ENCODE measurements at places on chromosomes 16 and 17.
A peak's percentile ranks its signal among the peaks of the same experiment; 100 is the strongest.

DNA sequence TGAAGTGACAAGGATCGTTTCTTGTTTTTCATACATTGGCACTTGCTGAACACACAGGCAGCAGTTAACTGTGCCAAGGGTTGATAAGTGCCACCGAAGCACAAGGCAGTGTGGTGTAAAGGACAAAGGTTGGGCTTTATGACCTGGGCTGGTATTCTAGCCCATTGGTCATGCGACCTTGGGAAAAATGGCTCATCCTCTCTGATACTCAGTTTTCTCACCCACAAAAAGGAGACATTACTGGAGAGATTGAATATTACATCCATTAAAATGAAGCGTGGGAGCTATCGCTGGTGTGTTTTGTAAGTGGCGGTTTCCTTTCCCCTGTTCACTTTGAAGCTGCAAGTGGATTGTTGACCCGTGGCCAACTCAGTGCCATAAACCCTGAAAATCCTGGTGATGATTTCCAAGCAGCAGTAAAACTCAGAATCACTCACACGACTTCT lies 216.9 kb downstream of the HAPSTR1 start:
- DNase-seq = no peak

GRCh38 chr16:84996365-84996764 lies 15.0 kb downstream of the ZDHHC7 start:
- DNase-seq = no peak

DNA sequence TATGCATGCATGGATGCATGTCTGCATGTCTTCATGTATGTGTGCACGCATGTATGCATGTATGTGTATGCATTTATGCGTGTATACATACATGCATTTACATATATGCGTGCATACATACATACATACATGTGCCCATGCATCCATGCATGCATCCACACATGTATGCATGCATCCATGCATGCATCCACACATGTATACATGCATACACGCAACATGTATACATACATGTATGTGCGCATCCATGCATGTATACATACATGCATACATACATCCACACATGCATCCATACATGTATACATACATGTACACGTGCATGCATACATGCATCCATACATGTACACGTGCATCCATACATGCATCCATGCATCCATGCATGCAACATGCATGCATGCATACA lies 29.8 kb upstream of the DLX3 start:
- DNase-seq = no peak

DNA sequence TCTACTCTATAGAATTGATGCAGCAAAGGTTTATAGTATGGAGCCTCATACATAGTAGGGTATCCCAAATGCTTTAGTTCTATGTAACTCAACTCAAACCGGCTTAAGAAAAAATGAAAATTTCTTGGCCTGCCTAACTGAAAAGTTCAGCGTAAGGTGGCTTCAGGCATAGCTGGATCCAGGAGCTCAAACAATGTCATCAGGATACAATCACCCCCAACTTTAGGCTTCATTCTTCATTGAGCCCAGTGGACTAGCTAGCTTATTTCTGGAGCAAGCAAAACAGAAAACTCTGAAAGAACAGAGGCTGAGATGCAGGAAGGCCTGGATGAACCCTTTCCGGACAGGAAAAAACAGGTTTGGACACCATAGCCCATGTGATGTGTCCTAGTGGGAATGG lies 147.5 kb upstream of the HS3ST4 start:
- no peak for DNase-seq

DNA sequence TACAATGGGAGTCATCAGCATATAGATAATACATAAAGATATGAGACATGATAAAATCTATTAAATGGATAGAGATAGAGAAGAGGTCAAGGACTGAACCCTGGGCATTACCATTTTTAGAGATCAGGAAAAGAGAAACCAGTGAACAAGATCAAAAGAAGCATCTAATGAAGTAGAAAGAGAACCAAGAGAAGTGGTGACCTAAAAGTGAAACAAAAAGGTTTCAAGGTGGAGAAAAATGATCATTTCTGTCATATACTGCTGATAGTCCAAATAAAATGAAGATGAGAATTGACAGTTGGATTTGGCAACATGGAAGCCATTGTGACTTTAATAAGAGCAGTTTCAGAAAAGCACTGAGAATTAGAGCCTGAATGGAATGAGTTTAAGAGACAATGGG lies 165.1 kb downstream of the PPM1E start:
- DNase-seq = no peak

GRCh38 chr16:27995378-27995777 lies 68.1 kb downstream of the GSG1L start:
- DNase-seq = no peak

- DNase-seq = peak; percentile 57
These were observed 148.7 kb upstream of the ZFHX3 start for GRCh38 chr16:73196670-73197069.

DNA sequence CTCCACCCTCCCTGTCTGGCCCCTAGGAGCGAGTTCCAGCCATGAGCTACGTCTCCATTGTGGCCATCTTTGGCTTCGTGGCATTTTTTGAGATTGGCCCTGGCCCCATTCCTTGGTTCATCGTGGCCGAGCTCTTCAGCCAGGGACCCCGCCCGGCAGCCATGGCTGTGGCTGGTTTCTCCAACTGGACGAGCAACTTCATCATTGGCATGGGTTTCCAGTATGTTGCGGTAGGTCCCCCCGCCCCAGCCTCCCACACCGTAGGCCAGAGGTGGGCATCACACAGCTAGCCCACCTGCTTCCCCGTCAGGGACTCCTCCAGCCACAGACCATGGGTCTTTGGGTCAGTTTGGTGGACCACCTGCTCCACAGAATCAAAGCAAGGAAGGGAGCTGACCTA lies 4.2 kb downstream of the SLC2A4 start:
- DNase-seq = no peak

- no peak for DNase-seq
These were observed 3.8 kb downstream of the RNF213 start for GRCh38 chr17:80264205-80265075.

- no peak for DNase-seq
These were observed 591 bp downstream of the PSMD7 start for GRCh38 chr16:74297145-74297665.

- no peak for DNase-seq
These were observed 343.0 kb downstream of the SNX29 start for GRCh38 chr16:12319428-12320035.

- DNase-seq = no peak
These were observed 68.2 kb upstream of the XYLT1 start for GRCh38 chr16:17538927-17539326.

- no peak for DNase-seq
These were observed 74.2 kb downstream of the HAPSTR1 start for GRCh38 chr16:9165681-9166080.

DNA sequence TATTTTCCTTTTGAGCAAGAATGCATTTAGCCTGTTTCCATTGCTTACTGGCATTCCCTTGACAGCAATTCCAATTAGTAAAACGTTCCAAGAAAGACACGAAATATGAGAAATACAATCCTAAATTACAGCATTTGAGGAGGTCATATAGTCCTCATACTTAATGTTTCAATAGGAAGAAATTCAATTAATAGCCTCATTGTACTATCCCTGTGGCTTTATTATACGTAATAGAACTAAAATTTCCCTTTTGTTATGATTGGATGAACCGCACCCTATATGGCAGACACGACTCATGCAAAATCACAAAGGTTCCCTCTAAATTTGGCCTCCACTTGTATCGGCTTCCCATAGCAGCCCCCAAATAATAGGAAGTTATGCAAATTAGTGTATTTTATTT lies 291.7 kb downstream of the CEP112 start:
- no peak for DNase-seq

DNA sequence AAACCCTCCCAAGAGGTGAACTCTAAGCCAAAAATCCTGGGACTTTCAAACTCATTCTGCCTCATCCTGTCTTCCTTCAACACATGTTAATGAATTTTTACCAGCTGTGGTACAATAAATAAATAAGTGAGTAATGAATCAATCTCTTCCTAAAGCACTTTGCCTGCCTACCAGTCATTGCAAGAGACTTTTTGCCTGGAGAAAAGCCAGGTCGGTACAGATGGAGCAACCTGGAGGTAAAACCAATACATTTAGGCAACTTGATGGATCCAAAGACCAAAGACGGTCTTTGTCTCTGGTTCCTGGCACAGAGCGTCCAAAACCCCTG lies 324.2 kb downstream of the PMP22 start:
- no peak for DNase-seq

- peak; percentile 52 for DNase-seq
These were observed 18.6 kb downstream of the FLOT2 start for GRCh38 chr17:28878981-28879380.

GRCh38 chr16:87602001-87602775 lies at the start of gene JPH3:
Gene JPH3 (plus strand): TSS chr16:87602508. CDS start chr16:87603147, 639 bp downstream.
- DNase-seq = no peak

DNA sequence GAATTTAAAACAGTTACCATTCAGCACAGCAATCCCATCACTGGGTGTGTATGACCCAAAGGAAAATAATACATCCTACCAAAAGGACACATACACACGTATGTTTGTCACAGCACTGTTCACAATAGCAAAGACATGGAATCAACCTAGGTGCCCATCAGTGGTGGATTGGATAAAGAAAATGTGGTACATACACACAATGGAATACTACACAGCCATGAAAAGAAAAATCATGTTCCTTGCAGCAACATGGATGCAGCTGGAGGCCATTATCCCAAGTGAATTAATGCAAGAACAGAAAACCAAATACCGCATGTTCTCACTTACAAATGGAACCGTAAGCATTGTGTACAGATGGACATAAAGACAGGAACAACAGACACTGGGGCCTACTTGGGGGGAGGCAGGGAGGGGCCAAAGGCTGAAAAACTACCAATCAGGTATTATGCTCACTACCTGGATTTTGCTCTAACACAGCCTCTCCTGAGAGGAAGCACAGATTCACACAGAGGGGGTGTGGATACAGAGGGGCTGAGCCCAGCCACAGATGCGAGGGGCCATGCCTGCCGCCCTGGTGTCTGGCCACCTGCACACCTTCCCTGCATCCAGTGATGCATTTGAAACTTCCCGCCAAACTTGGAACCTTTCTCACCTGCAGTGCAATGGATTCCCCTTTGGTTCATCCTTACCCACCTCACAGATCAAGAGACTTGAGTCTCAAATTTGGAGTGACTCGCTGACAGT lies 55.9 kb downstream of the USP22 start:
- DNase-seq = no peak

DNA sequence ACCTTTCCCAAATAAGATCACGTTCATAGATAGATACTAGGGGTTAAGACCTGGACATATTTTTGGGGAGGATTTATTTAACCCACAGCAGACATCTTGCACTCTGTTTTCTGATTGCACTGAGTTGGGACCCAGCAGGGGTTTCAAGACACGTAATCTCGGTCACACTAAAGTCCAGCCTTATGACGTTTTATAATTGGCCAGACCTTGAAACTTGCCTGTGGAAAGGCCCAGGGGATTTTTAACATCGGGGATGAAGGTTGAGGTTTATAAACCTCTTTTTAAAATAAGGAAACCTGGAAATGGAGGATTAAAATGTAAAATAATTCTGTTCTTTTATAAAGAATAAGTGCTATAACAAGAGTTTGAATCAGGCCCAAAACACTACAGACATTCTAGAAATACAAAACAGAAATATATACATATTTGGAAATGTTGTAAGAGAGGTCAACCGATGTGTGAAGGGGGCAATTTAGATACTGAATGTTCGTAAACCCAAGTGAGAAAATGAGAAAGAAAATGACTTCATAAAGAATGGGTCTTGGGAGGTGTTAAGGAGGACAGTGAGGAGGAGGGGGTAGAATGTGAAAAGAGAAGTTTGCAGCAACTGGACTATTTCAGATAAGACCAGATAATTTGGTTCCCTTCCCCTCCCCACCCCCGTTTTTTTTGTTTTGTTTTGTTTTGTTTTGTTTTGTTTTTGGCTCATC lies 61.1 kb upstream of the NOL11 start:
- no peak for DNase-seq

GRCh38 chr16:57800200-57801097 lies 1.8 kb downstream of the KIFC3 start:
- DNase-seq = no peak

- no peak for DNase-seq
These were observed 23.3 kb upstream of the CPNE2 start for GRCh38 chr16:57069053-57069452.

- DNase-seq = no peak
These were observed 2.3 kb downstream of the IL17C start for GRCh38 chr16:88640498-88641247.

DNA sequence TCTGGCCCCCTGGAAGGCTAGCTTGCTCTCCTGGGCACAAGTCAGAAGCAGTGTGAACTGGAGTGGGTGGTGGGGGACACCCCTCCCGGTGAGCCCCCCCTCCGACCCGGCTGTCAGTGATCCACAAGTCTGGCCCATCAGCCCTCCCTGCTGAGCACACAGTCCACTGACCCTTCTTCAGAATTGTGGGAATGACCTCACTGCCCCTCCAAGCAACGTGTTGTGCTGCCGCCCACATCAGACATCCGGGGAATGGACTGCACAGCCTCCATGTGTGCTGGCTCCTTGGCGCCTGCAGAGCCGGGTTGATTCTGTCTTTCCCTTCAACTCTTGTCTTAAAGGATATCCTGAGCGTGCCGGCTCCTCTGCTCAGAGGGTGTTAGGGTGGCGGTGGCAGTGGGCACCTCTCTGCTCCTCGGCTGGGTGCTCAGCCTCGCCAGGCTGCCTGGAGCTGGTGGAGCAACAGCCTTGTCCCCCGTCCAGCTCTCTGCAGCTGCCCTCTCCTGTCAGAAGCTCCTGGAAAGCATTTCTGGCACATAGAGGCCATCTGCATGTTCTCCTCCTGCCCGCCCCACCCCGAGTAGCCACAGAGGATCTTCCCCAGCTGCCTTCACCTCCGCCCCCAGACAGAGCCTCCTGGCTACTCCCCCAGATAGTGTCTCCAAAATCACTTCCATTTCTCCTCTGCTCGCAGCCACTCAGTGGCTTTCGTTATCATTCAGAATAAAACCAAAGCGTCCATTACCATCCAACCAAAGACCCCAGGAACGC lies 19.8 kb downstream of the NPTX1 start:
- DNase-seq = no peak

- no peak for DNase-seq
These were observed 110.3 kb downstream of the CCT6B start for GRCh38 chr17:34850964-34851363.

GRCh38 chr17:61597607-61598006 lies 6.6 kb upstream of the NACA2 start:
- DNase-seq = no peak

DNA sequence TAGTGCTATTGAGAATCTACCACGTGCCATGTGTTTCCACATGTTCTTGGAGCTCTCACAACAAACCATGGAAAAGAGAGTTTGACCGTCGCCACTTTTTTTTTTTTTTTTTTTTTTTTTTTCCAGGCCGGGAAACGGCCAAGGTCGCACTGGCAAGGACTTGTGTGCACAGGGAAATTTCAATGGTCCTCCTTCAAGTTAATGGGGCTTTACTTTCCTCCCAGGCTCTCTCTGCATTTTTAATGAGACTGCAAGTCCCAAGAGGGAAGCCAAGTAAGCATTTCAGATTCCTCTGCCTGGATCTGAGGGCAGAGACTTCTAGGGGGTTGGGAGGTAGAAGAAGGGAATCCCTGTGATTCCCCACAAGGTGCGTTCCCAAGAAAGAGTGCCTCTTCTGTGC lies 94.7 kb upstream of the MPHOSPH6 start:
- no peak for DNase-seq

GRCh38 chr17:40763752-40764151 lies 8.2 kb downstream of the KRT26 start:
- DNase-seq = no peak

All from SK-N-DZ (cell line).